ENCODE measurements at places on chromosomes 7 and 10.

GRCh38 chr7:90173127-90173844 is 19.0 kb downstream of the STEAP1 start:
- no peak for DNase-seq

GRCh38 chr10:74244097-74244685 is 93.2 kb downstream of the ADK start:
- DNase-seq = no peak

DNA sequence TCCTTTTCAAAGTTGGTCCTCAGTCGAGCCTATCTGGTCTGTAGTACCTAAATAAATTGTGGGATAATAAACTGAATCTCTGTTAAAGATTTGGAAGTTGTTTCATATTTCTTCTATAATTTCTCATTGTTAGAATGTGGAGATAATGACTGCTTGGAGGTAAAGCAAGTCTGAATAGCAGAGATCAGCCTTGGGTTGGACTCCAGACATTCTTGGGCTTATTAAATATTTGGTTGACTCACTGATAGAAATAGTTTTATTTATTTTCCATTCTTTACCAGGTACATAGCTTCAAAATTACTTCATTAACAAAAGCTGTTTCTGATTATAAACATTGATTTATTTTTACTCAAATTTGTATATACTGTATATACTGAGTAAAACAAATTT is 34.3 kb downstream of the TPST1 start:
- DNase-seq = no peak

- DNase-seq = no peak
Measured at GRCh38 chr10:27242473-27242950, 1.9 kb upstream of the ACBD5 start.

GRCh38 chr7:141706239-141707064 is 1.7 kb upstream of the WEE2 start:
- no peak for DNase-seq

DNA sequence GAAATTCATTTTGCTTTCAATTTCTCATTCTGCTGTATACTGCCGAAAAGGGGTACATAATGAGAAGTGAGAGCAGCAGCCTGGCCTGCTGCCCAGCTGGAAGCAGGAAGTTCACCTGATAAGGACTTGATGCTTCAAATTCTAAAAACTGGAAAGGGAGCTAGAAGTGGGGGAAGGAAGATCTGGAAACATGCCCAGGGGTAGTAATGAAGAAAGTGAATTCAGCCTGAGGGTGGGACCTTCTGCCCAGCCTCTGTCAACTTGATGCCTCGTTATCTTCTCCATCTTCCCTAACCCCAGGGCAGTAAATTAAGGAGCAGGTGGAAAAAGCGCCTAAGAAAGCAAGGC is 69.4 kb downstream of the ARMH3 start:
- DNase-seq = no peak

DNA sequence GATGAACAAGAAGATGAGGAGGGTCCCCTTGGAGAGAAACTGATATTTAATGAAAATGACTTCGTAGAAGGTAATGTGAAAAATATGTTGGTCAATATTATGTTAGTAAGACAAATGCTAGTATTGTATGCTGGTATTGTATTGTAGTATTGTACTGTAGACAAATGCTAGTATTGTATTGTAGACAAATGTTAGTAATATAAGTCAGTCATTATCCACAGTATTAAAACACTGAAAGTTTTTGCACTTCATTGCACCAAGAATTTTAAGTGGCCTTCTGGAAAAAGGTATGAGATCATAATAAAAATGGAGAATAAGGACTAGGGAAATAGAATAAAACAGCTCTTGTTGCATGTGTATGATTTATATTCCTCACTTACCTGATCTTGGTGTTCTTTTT is 17.5 kb downstream of the CSGALNACT2 start:
- no peak for DNase-seq
